ENCODE measurements at places on chromosomes 5 and 9.

DNA sequence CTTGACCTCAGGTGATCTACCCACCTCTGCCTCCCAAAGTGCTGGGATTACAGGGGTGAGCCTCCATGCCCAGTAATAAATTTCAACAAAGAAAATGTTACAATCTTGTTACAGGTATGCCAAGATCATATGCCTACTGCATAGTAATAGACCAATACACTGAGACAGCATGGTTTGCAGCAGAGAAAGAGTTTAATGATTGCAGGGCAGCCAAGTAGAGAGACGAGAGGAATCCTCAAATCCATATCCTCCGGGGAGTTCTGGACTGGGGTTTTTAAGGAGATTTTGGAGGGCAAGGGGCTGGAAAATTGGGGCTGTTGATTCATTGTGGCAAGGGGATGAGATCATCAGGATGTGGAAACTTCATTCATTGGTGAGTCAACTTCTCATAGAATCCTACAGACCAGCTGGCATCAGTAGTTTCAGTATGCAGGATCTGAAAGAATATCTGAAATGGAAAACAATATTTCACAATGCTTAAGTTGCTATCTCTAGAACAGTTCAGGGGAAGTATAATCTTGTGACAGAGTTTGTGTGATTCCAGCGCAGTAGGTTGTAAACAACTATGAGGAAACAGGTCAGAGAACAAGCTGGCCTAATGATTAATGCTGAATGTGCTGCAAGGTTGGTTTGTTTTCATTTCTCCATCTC is 14.8 kb upstream of the TUT7 start:
- no peak for DNase-seq

GRCh38 chr5:155915601-155916000 is 411.4 kb upstream of the SGCD start:
- DNase-seq = no peak

- DNase-seq = no peak
These were observed 139.7 kb downstream of the CRB2 start for GRCh38 chr9:123495731-123496130.

GRCh38 chr5:68348447-68349222 is 133.1 kb downstream of the PIK3R1 start:
- DNase-seq = no peak

DNA sequence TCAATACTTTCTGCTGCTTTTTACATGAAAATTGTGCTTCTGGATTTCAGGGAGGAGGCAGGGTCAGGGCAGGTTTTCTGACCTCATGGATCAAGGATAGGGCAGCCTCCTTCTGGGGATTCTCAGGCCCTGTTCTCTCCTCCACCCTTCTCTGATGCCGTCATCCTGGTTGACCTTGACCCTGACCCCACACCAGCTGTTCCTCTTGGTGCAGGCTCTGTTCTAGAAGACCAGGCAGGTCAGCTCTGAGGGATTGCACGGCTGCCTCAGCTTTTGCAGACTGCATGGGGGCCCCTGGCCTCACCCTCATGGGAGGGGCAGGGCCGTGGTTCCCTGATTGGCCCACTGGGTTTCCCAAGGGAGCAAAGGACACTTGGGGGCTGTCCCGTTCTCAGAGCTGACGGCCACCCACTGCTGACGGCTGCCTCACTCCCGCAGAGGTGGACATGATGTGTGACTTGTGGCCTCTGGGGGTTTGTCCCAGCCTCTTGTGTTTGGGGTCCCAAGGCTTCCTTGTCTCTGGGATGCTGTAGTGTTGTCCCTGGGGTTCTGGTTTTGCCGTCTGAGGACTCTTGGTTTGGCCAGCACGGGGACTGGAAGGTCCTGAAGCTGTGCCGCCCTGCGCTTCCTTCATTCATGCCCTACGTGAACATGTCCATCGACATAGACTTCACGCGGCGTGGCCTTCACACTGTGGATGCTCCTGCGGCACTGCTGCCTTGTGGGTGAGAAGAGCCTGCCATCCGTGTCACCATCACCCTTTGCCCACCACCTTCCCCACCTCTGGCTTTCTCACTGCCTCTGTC is 34.5 kb downstream of the CEP72 start:
- no peak for DNase-seq

- no peak for DNase-seq
These were observed 752.8 kb upstream of the ADAMTS16 start for GRCh38 chr5:4387290-4387689.

DNA sequence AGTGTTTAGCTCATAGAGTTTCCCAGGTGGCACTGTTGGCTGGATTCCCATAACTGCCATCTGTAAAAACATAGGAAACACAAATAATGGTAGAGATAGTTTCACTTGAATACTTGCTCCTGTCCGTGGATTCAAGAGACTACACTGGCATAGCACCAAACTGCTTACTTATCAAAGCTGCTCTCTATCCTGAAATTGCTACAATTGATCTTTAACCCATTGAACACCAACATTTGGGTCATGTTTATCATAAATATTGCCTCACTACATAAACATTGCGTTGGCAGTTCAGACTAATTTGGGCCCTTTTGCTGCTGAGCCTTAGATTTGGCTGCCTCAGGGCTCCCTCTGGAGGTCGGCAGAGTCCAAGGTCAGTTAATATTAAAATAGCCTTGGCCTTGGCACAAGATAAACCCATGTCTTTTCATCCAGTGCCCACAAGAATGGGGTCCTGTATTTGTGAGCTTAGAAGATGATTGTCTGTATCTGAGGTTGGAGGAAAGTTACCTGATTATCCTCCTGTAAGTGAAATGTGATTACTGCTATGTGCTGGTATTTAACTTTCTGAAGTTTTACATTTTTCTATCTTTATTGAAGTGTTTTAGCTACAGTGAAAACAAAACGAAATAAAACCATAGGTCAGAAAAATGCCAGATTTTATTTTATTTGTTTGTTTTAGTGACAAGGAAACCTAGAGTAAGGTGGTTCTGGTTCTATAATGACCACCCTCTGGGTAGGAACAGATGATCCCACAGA is 4.0 kb upstream of the RANBP3L start:
- peak; percentile 77 for DNase-seq

DNA sequence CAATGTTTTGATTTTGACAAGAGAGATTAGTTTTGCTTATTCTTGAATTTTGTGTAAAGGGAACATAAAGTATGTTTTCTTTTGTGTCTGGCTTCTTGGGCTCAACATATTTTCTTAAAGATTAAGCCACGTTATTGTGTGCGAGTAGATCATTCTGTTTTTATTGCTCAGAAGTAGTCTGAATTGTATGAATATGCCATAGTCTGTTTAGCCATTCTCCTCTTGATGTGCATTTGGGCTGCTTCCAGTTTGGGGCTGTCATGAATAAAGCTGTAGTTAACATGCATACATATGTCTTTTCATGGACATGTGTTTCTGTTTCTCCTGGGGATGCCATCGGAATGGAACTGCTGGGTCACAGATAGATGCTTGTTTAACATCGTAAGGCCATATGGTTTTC is 198.9 kb downstream of the FANCC start:
- DNase-seq = no peak

- no peak for DNase-seq
These were observed 9.4 kb downstream of the SLC6A19 start for GRCh38 chr5:1210832-1211251.

GRCh38 chr9:104386425-104387069 is 117.5 kb upstream of the OR13F1 start:
- DNase-seq = peak; percentile 34

GRCh38 chr9:23674016-23674585 is 151.9 kb downstream of the ELAVL2 start:
- DNase-seq = no peak

DNA sequence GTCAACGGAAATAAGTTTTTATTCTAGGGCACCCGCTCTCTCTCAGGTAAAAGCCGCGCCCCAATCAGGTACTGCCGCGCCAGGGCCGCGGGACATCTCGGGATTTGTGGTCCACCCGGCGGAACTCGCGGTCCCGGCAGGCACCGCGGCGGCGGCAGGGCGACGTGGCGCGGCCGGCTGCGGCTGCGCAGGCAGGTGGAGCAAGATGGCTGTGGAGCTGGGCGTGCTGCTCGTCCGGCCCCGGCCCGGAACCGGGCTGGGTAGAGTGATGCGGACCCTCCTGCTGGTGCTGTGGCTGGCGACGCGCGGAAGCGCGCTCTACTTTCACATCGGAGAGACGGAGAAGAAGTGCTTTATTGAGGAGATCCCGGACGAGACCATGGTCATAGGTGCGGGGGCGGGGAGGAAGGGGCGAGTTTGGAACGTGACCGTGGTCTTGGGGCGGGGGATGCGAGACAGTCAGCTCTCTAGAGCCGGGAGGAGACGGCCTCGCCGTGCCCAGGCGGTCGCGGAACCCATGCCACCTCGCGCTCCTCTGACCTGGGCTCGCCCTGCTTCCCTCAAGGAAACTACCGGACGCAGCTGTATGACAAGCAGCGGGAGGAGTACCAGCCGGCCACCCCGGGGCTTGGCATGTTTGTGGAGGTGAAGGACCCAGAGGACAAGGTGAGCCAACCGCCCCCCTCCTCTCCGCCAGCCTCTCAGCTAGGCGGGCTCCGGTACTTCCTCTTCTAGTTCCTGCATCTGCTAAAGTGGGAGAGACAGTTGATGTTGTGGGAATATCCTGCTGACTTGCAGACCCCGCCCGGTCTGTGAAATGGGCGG is at the start of gene TMED9:
Gene TMED9 (plus strand): TSS at position 194 of the 825 bp plus-strand sequence. CDS start 12 bp downstream, at position 206.
- DNase-seq = peak; percentile 94

- no peak for DNase-seq
These were observed 574.2 kb downstream of the RAB3C start for GRCh38 chr5:59157068-59157467.

DNA sequence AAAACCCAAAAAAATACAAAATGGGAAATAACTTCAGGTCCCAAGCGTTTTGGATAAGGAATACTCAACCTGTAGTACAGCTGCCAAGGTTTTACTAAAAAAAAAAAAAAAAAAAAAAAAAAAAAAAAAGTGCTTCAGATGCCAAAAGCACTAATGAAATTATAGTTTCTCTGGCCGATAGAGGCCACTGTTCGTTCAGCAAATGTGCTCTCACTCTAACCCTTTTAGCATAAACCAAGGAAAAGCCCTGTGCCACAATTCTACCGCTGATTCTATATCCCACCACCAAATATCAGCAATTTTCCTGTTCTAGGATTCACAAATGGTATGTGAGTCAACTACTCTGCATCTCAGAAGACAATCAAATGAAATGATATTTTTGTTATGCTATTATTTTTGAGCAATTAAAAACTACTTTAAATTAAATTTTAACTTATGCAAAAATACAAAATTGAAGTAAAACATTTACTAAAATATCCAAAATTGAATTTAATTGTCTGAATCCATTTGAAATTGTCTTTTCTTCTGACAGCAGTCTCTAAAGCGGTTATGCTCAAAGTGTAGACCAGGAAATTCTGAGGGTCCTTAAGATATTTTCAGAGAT is 79.8 kb downstream of the RICTOR start:
- DNase-seq = no peak

GRCh38 chr5:161094411-161094810 is 242.4 kb upstream of the ATP10B start:
- DNase-seq = no peak

DNA sequence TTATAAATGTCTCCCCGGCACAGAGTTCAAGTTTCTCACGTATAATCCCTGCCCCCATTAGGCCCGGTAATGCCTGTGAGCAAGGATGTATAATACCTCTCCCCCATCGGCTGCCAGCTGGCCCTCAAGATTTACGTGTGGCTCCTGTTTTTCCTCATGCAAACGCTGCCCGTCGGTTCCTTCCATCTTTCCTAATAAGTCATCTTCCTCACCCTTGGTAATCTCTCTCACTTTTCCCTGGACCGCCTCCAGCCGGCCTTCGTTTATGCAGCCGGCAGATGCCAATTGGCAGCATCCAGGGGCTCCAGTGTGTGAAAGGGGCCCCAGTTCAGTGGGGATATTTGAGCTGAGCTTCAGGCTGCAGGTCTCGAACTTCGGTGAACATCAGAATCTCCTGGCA is 86.5 kb upstream of the NEURL1B start:
- DNase-seq = no peak

DNA sequence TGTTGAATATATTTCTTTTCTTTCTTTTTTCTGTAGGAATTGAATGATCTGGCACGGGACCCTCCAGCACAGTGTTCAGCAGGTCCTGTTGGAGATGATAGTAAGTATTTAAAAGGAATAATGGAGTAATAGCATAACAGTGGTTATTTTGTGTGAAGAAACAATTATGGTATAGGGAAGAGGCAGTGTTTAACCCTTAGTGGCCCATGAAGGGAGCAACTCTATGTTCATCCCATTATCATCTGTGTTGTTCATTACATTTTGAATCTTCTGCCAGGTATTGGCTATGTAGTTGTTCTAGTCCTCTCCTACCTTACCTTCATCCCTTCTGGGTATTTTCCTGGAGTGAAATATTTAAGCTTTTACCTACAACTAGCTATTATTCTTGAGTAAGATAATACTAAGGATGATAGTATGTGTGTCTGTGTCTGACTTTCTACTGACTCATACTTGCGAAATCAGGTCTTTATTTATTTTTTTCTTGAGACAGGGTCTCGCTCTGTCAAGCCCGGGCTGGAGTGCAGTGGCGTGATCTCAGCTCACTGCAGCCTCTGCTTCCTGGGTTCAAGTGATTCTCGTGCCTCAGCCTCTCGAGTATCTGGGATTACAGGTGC is 39.3 kb downstream of the UBE2D2 start:
- DNase-seq = no peak

GRCh38 chr5:40078898-40079575 is 600.7 kb upstream of the PTGER4 start:
- DNase-seq = no peak

- DNase-seq = no peak
These were observed 217.2 kb downstream of the AGTPBP1 start for GRCh38 chr9:85524531-85524930.

DNA sequence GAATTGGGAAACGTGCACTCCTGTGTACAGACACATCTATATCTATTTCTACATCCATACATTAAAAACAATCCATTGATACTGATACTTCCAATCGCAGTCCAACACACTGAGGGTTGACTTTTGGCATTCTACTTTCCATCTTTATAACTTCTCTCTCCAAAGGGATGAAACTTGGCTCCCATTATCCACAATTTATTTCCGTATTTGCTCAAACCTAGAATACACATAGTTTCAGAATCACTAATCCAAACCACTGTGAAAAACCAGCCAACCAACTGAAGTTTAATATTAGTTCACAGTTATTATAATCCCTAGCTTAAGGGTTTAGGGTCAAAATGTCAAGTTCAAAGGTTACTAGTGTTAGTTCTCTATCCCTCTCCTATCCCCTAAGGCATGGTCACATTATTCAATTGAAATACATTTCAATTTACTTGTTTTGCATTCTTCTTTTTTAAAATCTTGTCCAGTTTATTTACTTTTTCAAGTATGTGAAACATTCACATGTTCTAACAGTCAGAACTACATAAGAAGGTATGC is 156.5 kb downstream of the MED27 start:
- no peak for DNase-seq

All from NCI-H774 (cell line).